ENCODE measurements at places on chromosomes 5 and 9.

DNA sequence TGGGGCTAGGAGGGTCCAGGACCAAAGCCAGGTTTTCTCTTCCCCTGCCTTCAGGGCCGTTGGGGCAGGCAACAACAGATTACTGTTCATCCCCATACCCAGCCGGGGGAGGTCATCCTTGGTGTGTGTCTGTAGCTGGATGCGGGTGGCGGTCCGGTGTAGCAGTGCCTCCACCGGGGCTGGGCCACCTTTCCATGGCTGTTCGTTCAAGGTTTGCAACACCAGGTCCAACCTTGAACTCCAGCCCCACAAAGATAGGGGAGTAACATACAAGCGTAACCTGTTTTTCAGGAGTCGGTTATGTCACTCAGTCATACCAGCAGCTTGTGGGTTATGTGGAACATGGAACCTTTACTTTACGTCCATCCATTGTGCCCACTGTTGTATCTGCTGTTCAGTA lies 58.5 kb upstream of the FAM120A start:
- no peak for DNase-seq

DNA sequence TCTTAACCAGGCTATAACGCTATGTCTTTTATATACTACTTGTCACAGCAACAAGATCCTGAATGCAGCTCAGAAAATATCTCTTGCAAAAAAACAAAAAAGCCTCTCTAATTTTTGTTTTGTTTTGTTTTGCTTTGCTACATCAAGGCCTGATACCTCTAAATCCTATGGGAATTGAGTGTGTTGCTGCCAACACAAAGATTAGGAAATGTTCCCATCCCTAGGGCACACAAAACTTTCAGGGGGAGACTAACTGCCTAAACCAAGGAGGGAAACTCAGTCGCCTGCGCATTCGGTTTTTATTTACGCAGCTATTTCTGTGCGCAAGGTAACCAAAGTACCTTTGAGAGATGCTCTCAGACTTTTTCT lies 1.7 kb downstream of the SSBP2 start:
- DNase-seq = no peak

GRCh38 chr5:174191076-174191475 lies 145.6 kb downstream of the NSG2 start:
- no peak for DNase-seq

GRCh38 chr9:72149231-72149975 lies at the start of gene GDA:
TSS of gene GDA (plus strand) at chr9:72149440. CDS start at chr9:72149560, 120 bp downstream.
- DNase-seq = no peak

GRCh38 chr5:65919773-65920172 lies 6.6 kb upstream of the ERBIN start:
- no peak for DNase-seq

DNA sequence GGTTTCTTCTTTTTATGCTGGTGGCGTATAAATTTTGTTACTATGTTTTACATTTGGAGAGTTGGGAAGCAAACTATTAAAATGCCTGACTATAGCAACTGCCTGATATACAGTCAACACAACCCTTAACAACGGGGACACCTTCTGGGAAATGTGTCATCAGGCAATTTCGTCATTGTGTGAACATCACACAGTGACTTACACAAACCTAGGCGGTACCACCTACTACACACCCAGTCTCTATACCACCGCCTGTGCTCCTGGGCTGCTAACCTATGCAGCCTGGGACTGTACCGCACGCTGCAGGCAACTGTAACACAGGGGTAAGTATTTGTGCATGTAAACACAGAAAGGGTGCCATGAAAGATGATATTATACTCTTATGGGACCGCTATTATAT lies 1.3 kb upstream of the CDHR2 start:
- DNase-seq = no peak

- DNase-seq = no peak
These were observed 580.2 kb downstream of the CCDC171 start for GRCh38 chr9:16133032-16133431.

DNA sequence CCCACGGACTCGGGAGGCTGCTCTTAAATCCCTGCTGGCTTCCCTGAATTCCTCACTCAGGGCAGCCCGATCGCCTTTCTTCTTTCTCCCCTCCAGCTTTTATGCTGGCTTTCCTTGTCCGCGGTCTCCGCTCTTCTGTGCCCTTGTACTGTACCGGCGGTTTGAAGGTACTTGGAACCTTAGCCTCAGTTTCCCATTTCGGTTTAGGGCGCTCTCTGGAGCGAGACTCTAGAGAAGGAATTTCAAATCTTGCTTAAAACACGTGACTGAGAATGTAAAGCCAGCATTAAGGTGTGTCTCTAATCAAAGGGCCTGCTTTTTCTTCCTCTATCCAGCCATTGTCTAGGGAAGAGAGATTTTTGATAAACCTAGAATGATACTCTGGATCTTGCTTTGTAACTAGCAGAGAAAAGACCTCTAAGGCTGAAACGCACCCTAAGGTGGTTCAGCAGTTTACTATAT lies 650 bp downstream of the GPR107 start:
- no peak for DNase-seq

DNA sequence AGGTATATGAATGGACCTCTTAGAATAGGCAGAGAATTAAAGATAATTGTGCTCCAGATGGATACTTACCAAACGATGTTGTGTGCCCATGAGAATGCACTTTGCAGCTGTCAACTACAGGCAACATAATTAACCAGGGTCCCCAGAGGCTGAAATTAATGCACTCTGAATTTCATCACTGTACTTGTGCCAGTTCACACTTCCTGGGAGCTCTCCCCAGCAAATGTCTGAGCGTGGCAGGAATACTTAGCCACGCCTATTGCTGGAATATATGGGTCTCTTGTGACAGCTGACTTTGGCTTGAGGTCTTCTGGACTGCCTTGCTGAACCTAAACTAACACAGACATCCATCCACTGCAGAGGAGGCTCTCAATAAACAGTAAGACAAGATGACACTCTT lies 11.9 kb upstream of the C1QTNF2 start:
- DNase-seq = no peak

GRCh38 chr9:14156046-14156445 lies 157.9 kb downstream of the NFIB start:
- no peak for DNase-seq

DNA sequence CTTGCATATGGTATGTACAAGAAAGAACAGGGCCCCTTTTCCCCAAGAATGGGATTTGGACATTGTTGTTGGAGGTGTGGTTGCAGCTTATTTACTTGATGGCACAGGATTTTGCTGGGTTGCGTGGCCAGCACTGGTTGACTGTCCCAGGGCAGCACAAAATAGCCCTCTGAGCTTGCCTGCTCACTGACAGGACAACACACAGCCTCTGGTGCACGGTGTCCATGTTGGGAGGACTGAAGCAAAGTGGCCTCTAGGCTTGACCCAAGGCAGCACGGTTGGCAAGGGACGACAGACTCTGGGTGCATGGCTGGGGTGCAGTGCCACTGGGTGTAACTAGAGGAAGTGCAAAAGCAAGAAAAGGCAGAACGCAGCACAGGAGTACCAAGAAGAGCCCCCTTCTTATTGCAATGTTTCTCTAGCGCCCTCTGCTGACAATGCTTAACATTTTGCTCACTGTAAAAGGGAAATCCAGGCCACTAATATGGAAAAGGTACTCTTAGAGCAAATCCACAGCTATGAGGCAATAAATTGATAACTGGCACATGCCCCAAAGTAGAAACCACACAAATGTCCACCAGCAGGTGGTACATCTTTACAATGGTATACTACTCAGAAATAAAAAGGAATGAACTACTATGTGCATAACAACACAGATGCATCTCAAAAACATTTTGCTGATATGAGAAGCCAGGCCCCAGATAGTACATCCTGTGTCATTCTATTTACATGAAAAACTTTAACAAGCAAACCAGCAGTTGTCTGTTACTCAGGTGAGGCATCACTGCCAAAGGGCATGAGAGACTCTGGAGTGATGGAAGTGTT lies 47.4 kb upstream of the BARX1 start:
- no peak for DNase-seq

DNA sequence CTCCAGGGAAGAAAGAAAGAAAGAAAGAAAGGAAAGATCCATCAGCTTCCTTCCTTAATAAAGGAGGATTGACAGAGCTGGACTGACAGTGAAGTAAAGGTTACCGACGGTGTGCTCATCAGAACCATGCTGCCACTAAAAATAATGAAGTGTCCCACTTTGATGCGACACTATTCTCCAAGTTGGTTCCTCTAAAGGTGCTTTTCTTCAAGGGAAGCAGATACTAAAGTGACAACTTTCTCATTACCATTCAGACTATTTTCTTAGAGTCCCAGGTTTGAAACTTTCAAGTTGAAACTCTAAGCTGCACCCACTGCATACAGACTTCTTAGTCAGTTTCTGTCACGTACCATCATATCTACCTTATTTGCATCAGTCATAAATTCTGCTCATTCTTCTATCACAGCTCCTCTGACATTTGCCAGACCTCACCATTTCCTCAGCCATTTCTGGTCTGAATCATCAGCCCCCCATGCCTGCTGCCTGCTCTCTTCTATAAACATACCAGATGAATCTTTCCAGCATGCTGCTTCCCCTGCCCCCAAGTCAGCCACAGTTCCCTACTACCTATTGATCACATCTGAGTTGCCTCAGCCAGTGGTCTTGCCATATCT lies 177.6 kb downstream of the DEPDC1B start:
- DNase-seq = no peak

- DNase-seq = no peak
These were observed 12.3 kb upstream of the SUSD1 start for GRCh38 chr9:112187404-112187803.

GRCh38 chr9:72129271-72130156 lies 19.7 kb upstream of the GDA start:
- DNase-seq = no peak

DNA sequence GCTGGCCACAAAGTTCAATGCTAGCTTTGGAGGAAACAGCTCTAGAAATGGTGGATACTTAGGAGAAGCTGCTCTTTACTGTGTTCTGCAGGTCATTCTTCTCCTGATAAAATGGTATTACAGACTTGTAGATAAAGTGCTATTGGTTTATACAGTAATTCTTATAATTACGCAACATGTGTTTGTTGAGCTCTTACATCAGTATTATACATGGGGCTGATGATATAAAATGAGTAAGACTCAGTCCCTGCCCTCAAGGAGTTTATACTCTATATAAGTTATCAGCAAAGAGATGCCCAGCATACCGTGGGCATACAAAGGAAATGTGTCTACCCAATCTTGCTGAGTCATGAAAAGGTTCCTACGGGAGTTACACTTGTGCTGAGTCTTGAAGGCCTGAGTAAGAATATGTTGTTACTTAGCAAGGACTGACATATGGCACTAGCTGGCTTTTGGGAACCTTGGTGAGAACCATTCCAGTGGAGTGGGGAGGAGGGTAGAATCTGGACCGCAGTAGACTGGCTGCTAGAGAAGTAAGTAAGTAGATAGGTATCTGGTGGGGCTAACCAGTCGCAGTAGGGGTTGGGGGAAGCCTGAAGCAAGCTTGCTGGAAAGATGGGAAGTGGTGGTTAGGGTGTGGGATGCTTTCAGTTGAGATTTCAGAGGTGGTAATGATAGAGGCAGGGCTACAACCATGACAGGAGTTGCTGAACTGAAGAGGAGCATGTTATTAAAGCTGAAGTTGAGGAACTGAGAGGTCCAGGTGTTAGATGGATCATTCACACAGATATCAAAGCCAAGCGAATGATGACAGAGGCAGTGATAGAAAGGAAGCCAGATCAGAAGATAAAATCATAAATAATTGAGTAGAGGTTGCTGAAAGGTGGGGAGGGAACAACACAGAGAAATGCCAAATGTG lies 11.1 kb upstream of the TTC23L start:
- no peak for DNase-seq

GRCh38 chr5:105460721-105461120 lies 1898.1 kb upstream of the NUDT12 start:
- no peak for DNase-seq

GRCh38 chr9:2674141-2674824 lies 43.0 kb upstream of the KCNV2 start:
- DNase-seq = no peak

DNA sequence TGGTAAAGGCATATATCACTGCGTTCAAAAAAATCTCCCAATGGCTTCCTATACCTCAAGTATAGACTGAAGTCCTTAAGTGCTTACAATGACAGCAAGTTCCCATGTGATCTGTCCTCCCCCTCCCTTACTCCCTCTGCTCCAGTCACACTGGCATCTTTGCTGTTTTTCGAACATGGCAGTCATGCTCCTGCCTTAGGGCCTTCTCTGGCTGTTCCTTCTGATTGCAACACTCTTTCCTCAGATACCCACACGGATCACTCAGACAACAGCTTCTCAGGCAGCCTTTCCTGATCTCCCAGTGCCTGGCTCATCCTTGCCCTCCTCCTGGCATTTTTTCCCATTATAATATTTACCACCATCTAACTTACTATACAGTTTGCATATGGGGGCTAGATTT lies 232.8 kb downstream of the ARHGEF28 start:
- DNase-seq = no peak

- DNase-seq = no peak
These were observed 38.8 kb downstream of the FNIP1 start for GRCh38 chr5:131757830-131758519.

DNA sequence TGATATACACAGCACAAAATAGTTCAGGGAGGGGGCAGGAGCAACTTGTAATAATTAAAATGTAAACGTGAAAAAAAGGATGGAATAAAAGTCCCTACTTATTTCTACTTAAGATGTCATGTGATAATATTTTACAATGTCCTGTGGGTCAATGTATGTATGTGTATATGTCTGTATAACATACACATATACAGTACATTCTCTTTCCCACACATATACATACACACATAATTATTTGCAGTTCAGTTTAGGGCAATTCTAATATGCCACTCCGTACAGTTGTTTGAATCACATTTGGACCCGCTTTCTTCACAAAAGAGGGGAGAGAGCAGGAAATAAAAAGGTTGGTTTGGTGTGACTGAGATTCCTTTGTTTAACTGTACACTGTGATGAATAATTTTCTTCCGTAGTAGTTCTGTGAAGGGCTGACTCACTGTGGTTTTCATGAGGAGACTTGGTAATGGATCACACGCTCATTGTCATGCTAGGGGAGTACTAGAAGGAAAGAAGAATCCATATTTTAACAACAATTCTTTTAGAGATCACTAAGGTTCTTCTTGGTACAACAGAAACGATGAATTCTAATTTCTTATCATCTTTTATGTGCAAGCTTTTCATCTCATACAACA lies 26.2 kb upstream of the ACOT12 start:
- DNase-seq = no peak

- DNase-seq = no peak
These were observed 54.4 kb upstream of the XPA start for GRCh38 chr9:97751531-97751930.

GRCh38 chr5:154547551-154547950 lies 69.5 kb upstream of the HAND1 start:
- DNase-seq = no peak

GRCh38 chr5:98961665-98962344 lies 33.0 kb upstream of the CHD1 start:
- no peak for DNase-seq
